ENCODE measurements at places on chromosomes 4 and X.

- no peak for DNase-seq
Measured at GRCh38 chr4:183747931-183748670, 89.0 kb downstream of the TRAPPC11 start.

- no peak for DNase-seq
Measured at GRCh38 chrX:15678339-15678738, 13.7 kb upstream of the CLTRN start.

- DNase-seq: no peak
Measured at GRCh38 chr4:86432559-86433134, 72.8 kb upstream of the MAPK10 start.

GRCh38 chr4:77930154-77930639 is 67.6 kb downstream of the MRPL1 start:
- no peak for DNase-seq

GRCh38 chr4:94588896-94589693 is 137.4 kb downstream of the PDLIM5 start:
- no peak for DNase-seq

GRCh38 chrX:40420899-40421729 is 159.7 kb upstream of the ATP6AP2 start:
- DNase-seq: no peak

DNA sequence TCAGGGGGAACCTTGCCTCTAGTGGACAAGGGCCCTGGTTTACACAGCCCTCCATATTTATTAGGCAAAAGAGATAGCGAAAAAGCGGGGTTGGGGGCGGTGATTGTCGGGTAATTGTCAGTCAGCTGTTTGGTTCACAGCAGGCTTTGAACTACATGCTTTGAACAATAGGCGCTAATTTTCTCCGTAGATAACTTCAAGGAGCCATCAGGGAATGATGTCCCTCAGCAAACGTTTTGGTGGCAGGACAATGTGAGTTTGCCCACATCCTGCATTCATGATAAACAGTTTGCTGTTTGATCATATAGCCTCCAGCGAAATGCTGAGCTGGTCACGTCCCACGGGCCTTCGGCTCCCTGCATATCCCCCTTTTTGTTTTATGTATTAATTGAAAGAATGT is 65.2 kb downstream of the KANTR start:
- DNase-seq: no peak

DNA sequence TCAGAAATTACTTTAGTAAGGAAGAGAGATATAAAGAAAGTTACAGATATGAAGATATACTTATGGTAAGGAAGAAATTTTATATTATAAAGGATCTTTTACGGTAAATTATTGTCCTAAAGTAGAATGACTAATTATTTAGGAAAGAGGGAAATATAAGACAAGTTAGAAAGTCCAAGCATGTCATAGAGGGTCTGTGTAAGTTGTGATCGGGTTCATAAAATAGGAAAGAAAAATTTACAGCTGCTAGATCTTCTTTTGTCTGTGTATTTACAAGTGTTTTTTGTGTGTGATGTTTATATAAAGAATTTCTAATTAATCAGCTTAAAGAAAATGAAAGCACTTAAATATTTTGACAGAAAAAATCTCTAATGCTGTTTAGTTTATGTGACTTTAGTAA is 1054.9 kb upstream of the DIAPH2 start:
- DNase-seq: no peak

GRCh38 chrX:40440866-40441265 is 139.9 kb upstream of the ATP6AP2 start:
- no peak for DNase-seq

GRCh38 chr4:15320121-15320678 is 107.6 kb upstream of the C1QTNF7 start:
- no peak for DNase-seq

GRCh38 chrX:42746606-42747005 is 31.4 kb downstream of the PPP1R2C start:
- no peak for DNase-seq

DNA sequence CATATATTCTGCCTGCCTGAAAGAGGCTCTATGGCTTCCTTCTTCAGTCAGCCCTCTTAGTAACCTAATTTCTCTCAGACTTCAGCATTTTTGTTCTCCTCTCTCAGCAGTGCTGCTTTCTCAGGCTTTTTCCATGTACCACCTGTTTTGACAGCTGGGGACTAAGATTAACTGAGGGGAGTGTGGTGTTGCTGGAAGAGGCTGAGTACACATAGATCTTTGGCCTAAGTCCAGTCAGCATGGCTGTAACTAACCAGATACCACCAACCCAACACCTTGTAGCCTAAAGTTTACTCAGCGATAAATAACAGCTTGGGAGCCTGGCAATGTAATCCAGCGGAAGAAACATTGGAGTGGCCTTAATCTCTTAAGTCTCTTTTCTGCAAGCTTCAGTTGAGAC is 85.5 kb downstream of the RTL3 start:
- no peak for DNase-seq

GRCh38 chrX:109498434-109498833 is 16.5 kb upstream of the GUCY2F start:
- no peak for DNase-seq

DNA sequence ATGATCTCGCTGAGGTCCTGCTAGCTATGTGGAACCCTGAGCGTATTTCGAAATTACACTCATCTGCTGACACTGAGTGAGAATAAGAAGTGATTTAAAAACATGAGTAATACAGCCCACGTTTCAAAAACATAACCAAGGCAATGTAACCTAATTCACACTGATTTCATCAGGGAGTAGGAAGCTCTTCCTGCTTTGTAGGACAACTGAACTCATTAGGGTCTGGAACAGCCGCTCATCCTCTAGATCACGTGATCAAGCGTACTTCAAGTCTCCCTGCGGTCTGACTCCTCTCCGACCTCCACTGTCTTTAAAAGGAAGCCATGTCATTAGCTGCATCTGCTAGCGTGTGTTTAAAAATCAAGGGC is 138.0 kb downstream of the NSUN7 start:
- no peak for DNase-seq

- no peak for DNase-seq
Measured at GRCh38 chr4:18676526-18676915, 655.0 kb upstream of the LCORL start.

DNA sequence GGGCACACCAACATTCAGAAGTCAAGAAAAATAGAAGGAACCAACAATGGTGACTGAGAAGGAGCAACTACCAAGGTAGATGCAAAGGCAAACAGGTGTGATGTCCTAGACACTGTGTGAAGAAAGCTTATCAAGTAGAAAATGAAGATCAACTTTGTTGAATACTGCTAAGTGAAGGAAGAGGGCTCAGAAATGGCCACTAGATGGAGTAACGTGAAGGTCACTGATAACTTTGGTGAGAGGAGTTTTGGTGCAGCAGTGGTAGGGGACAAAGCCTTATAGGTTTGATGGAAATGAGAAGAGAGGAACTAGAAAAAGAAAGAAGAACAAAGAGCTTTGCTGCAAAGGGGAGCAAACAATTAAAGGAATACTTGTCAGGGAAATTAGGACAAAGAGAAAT is 23.5 kb downstream of the OTC start:
- no peak for DNase-seq

DNA sequence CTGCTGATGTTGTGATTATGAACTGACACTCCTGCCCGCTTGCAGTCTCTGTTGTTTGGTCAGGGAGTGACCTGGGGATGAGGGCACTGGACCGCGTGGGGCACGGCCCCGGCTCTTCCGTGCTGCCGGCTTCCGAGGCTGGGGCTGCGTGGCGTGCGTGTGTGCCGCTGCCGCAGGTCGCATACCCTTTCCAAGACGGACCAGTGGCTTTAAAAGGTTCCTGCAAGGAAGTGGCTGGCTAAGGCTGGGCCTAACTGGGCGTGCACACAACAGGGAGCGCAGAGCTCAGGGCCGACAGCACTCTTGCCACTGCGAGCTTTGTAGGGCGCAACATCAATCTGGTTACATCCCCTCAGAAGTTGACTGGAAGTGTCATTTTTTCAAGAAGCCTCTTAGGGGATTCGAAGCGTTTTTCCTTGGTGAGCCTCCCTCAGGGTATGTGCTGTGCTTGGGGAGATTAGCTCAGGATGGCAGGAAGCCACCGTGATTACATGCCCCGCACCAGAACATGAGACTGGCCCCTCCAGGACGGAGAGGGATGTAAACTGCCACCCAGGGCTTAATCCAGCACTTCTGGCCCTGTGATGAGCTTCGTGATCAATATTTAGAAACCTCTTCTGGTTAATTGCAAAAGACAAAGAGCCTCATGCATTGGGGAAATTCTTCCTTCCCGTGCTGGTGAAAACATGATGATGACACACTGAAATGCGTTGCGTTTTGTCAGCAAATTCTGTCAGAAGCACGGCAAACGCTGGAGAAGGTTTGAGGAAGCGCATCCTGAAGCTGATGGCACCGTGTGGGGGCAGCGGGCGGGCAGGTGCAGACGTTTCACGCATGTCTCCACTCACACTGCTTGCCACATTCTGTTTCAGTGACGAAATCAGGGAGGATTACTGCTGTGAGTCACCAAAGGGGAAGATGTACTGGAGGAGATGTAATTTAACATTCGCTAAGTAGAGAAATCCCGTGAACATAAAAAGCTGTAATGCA is 11.1 kb downstream of the MAEA start:
- DNase-seq: no peak

GRCh38 chr4:8643441-8643840 is 50.9 kb downstream of the CPZ start:
- DNase-seq: no peak

GRCh38 chr4:184215709-184216328 is 1.9 kb downstream of the ENPP6 start:
- no peak for DNase-seq

DNA sequence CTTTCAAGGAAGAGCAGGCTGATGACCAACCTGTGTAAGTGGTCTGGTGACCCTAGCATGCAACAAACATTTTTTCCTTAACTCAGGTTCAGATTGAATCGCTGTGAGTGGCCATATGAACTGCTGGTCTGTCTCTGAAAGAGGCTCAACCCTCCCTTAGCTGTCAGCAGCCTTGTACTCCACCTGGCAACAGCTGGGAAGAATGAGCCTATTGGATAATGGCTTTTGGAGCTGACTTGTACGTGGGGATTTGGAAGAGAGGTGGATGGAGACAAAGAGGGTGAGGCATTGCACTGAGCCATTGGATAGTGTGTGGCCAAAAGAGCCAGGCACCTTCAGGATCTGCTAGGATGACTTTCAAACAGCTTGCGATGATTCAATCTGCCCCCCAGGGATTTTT is 35.7 kb upstream of the BMP15 start:
- no peak for DNase-seq

- peak; percentile 3 for DNase-seq
Measured at GRCh38 chrX:134803551-134804183, 145.4 kb upstream of the PLAC1 start.

GRCh38 chrX:38018766-38019425 is 12.5 kb downstream of the SYTL5 start:
- no peak for DNase-seq

DNA sequence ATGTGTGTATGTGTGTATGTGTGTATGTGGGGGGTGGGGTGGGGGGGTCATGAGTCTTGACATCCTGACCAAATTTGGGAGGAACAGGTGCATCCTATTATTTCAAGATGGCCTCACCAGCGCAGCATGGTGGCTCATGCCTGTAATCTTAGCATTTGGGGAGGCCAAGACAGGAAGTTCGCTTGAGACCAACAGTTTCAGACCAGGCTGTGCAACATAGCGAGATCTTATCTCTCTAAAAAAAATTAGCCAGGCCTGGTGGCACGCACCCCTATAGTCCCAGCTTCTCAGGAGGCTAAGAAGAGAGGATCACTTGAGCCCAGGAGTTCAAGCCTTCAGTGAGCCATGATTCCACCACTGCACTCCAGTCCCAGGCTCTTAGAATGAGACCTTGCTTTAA is 47.0 kb upstream of the DHRSX start:
- no peak for DNase-seq

DNA sequence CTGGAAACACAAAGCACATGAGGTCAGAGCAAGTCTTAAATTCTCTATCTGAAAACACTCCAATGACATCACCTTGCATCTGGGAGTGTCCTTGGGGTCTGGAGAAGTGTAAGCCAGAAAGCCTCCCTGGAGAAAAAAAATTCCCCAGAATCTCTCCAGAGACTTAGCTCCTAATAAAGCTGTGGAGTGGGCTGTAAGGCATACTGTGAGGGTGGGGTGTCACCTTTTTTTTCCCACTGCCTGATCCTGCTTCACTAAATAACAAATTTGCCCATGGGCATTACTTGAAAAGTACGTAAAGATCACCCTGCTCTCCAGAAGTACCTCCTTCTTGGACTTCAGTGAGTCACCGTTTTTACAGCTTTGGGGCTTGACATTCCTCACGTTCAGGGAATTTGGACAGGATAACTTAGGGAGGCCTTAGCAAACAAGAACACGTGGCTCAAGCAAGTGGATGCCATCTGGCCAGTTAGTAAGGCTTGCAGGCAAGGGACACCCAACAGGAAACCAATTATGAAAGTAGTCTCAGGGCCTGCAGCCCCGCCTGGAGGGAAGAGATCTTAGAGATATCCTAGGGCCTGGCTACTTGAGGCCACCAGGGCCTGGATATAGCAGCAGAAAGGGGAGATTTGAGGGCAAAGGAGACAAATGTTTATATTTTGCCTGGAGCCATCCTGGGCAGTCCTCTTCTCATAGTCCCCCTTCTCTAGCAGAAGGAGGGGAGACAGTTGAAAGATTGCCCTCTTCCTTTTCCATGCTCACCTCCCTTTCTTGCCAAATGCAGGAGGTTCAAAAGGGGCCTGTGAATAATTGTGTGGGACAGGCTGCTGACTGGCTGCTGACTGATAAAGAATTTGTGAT is 60.1 kb upstream of the PLAC1 start:
- peak; percentile 5 for DNase-seq

DNA sequence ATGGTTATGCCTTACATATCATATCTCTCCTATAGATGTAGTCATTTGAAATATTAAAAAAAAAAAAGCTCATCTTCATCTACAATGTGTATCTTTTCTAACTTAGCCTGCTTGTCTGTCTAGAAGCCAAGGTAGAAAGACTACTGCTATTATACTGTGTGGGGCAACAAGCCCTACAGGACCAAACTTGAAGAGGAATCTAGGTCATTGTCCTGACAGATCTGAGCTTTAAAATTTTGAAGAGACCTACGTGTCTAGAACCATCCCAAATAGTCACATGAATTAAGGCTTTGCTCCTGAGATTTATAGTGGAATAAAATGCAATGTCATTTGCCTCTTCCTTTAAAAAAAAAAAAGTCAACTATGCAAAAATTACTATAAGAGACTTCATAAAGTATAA is 95.8 kb downstream of the PALLD start:
- DNase-seq: no peak

- no peak for DNase-seq
Measured at GRCh38 chr4:56859841-56860240, 38.3 kb upstream of the SPINK2 start.

- no peak for DNase-seq
Measured at GRCh38 chr4:5927747-5928146, 34.9 kb upstream of the CRMP1 start.

DNA sequence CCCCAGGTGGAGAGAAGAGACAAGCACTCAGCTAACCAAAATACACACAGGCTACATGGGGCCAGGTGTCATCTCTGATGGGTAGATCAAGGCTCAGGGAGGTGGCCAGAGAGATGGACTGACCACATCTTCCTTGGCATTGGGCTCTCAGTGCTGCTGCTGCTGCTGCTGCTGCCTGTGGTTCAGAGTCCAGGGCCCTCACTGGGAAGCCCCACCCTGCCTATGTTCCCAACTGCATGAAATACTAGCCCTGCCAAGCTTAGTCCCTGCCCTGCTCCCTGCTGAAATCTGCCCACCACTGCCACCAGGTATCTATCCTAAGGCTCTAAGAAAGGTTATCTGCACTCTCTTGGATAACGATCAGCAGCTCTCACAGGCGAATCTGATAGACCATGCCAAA is 118.7 kb downstream of the EFHC2 start:
- no peak for DNase-seq

- DNase-seq: no peak
Measured at GRCh38 chr4:72631296-72631695, 62.3 kb upstream of the ADAMTS3 start.

All from immature natural killer cell (primary cell).